Tibial nerve (tissue), 4 donors: ENCODE measurements at places on chromosomes 13 and 19.

DNA sequence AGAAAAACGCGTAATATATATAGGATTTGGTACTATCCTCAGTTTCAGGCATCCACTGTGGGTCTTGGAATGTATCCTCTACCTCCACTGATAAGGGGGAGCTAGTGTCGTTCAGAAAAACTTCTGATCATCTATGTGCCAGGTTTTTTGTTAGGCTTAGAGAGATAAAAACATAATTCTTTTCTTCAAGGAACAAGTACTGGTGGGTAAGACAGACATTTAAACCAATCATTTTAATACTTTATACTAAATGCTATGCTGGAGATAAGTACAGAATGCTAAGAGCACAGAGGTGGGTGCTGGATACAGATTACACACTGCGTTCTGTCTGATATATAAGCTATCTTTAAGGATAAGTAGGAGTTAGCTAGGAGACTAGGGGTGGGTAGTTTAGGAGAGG is 166.1 kb downstream of the PDS5B start:
- no peak for DNase-seq

DNA sequence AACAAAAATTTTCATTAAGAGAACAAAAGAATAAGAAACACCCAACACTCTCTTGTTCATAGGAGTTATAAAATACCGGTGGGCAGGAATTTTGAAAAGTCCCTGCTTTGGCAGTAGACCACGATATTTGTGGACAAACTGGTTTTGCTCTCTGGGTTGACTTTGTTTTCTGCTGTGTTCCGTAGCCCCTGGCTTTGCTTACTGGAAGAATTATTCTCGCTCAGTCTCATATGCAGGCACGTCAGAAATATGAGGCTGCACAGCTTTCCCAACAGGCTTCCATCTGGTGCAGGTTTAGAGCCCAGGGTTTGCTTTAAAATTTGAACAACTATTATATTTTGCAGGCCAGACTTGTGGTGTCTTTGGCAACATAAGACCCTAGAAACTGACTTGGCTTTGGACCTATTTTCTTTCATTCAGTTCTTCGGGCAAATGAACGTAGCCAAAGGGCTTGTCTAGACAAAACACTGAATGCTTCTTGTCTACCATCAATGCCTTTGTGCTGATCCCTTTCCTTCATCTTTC is 2012.6 kb downstream of the PCDH9 start:
- no peak for DNase-seq

DNA sequence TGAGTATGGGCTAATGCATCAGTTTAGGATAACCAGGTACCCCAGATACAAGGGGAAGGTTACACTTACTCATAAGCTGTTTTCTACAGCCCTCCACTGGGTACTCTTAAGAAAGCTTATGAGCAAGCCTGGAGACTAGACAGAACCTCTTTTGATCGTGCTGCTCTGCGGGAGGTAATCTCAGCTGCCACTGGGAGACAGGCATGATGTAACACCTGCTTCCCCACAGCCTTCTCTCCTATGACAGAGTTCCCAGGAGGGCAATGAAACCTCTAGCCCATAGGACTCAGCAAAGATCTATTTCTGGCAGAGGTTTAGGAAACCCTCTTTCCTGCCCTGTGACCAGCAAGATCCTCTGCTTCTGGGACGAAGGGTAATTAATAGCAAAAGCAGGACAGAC is 65.6 kb downstream of the WASF3 start:
- no peak for DNase-seq

GRCh38 chr13:58963321-58963720 is 1200.4 kb downstream of the DIAPH3 start:
- DNase-seq: no peak

DNA sequence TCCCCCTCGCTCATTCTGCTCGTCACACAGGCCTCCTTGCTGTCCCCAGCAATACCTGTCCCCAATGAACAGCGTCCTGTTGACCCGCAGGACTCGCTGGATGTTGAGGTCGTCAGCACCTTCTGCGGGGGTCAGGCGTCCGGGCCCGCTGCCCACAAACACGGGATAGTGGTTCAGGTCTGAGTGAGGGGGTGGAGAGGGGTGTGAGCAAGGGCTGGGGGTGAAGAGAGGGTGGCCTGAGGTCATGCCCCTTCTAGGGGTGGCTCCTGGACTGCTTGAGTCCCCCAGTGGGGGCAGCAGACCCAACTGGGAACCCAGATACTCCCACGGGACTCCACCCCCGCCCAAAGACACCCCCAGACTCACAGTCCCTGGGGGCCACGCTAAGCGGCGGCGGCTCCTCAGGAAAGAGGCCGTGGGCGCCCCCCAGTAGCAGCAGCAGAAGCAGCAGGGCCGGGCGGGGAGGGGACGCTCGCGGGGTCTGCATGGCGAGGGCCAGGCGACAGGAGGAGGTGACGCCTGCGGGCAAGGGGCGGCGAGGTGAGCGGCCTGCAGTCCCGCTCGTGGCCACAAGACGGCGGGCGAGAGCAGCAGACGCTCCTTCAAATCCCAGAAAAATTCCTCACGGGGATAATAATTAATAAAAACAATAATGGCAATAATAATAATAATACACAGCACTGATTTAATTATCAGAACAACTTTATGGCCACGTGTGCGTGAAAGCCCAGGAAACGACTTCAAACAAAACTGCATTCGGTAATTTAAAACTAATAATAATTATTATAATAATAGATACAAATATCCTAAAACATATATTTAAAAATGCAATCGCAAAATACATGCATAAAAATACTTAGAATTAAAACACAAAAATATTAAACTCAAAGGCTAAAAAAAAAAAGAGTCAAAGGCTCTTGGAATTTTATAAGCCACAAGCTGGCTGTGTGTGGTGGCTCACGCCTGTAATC is 1.2 kb downstream of the SEMA6B start:
- DNase-seq: no peak

DNA sequence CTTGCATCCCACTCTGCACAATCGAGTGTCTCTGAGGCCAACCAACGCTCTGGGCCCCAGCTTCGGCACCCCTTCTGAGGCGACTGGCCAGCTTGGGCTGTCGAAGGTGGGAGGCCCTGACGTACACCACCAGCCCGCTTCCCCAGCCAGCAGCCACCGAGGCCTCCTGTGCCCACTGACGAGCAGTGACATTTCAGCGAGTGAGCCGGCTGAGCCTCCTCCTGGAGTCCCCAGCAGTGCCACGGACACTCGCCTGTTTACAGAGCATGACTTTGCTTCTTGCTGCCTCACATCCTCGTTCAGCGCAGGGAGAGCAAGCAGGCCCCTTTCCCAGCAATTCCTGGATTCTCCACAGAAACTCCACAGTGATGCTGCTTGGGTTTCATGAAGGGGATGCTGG is 240.2 kb upstream of the MAB21L1 start:
- no peak for DNase-seq

DNA sequence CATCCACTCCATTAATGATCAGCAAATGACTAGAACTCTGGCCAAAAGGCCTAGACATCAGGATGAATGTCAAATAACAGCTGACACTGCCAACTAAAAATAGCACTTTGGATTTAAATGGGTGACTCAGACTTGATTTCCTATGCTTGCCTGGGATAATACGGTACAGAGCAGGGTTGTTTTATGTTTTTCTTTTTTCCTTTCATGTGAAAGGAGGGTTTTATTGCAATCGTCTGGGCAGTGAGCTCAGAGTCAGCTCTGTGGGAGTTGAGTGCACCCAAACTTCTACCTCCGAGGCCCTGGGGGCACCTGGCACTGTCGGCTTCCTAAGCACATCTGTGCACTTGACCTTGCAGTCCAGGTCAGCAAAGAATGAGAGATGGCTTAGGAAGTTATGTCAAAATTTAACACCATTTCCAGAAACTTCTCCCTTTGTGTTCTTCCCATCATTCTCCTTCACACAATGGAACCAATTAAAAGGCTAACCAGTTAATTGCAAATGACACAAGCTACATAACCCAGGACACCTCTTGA is 134.1 kb downstream of the LACC1 start:
- DNase-seq: no peak

DNA sequence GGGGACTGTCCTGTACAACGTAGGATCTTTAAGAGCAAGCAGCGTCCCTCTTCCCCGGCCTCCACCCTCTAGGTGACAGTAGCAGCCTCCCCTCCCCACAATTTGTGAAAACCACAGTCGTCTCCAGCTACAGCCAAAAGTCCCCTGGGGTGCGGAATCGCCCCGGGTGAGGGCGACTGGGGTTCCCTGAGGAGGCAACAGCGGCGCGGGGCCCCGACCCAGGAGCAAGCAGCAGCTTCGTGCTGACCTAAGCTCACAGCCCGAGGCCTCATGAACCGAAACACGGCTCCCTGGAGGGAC is 322 bp downstream of the ZNF558 start:
- no peak for DNase-seq

GRCh38 chr19:11887234-11887610 is 360 bp upstream of the ZNF69 start:
- DNase-seq: no peak

DNA sequence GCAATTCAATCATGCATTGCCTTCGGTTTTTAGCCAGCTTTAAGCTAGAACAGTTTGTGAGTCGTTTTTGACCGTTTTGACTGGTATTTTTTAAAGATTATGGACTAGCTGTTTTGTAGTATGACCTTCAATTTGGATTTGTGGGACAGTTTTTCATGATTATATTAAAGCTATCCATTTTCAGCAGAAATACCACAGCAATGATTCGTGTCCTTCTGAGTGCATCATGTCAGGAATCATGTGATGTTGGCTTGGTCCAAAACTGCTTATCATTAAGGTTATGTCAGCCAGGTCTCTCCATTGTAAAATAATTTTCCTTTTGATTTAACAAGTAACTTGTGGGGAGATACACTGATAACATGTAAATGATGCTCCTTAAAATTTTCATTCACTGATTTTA is 229.0 kb downstream of the POSTN start:
- DNase-seq: no peak

DNA sequence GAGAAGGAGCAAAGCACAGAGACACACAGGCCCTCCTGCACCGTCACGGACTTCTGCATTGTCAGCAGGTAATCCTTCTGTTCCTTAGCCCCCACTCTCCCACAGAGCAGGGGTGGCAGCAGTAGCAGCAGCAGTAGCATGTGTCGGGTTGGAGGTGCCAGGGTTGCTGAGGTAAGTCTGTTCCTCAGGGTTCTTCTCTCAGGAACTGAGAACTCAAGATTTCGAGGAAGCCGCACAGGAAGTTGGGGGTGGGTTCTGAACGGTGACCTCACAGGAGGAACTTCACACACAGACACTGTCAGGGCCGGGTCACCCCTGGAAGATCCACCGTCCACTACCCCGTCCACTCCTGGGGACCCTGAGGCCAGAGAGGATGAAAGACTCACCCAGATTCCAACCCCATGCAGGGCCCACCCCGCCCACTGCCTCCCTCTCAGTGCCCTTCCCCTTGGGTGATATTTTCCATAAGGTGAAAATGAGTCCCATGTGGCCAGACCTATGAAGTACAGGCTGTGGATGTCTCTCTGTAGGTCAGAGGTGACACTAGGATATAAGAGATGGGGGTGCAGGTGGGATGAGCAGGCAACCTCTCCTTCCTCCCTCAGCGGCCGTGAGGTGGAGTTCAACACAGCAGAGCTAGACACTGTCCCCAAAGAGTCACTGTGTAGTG is at the start of gene SIGLEC12:
SIGLEC12 (minus strand) TSS at position 207 of the 670 bp plus-strand sequence; CDS start at position 140, 67 bp downstream.
- no peak for DNase-seq

GRCh38 chr19:19538061-19538784 is at the start of gene CILP2:
TSS of gene CILP2 (plus strand) at chr19:19538265. CDS start at chr19:19538350, 85 bp downstream.
- DNase-seq: no peak

DNA sequence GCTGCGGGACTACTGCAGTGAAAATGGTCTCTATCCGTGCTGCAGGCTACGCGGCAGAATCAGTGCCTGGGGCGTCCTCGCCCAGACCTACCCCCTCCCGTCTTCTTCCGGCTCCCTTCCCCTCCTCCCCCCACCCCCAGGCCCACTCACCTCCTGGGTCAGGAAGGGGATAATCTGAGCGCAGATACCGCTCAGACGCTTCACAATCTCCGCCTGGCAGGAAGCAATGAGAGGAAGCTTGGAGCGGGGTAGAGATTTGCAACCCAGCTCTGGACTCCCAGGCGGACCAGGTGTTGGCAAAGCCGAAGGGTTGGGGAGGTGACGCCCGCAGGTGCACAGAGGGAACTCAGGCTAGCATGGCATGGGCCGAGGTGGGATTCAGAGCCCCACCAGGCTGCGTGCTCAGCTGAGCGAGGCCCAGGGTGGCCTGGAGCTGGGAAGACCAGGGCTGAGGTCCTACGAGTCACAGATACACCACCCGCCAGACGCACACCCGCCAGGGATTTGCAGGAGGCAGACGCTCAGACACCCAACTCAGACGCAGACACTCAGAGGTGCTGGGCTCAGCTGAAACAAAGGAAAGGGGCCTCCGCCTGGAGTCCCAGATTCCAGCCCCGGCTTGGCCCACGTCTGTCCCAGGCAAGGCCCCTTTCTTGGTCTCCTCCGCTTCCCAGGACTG is 4.1 kb downstream of the TLE2 start:
- no peak for DNase-seq

DNA sequence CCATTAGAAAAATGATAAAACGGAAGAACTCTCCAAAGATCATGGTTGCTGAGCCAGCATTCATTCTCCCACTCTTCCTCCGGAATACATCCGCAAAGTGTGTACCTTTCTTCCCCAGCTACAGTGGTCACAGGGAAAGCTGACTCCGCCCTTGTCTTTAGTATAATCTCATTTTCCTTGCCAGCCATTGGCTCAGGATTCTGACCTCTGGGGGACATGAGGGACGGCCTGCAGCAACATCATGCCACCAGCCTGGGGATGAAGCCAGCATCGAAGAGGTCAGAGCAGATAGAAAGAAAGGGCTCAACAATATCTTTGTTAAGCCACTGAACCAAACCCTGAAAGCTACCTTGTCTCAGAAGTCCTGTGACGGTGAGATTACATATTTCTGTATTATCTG is 46.3 kb upstream of the TPP2 start:
- DNase-seq: no peak

DNA sequence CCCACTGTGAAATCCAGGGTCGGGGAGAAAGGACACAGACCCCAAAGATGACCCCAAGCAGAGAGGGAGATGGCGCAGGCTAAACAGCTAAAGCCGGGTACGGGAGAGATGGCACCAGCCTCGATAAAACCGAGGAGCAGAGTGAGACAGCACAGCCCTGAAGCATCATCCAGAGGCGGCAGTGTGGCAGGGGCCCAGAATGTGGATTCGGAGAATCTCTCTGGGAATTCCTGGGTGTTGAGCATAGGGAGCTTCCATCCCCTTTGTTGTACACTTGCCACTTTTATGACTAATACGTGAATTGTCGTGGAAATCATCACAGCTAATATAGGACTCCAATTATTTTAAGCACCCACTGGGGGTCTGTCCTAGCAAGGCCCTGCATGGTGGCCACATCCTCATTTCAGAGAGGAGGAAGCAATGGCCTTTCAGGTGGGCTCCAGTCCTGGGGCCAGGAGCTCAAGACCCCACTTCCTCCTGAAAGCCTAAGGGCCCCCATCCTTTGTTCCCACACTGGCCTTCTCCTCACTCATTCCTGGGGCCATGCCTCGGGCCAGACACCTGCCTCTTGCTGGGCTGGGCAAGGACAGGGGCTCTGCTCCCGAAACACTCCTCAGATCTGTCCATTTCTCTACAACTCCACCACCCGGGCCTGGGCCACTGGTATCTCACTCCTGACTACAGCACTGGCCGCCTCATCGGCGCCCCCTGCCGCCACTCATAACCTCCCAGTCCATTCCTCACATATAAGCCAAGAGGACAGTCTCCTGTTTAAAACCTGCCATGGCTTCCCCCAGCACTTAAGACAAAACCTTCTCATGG is 29.3 kb upstream of the ATP1A3 start:
- DNase-seq: no peak
